ENCODE measurements at places on chromosomes 16 and 17.

- no peak for DNase-seq
Observed at GRCh38 chr16:17108596-17108995, 362.2 kb downstream of the XYLT1 start.

- DNase-seq: peak; percentile 60
Observed at GRCh38 chr17:20063665-20064648, 54.8 kb downstream of the SPECC1 start.

GRCh38 chr17:45580924-45581323 is 90.4 kb upstream of the PLEKHM1 start:
- DNase-seq: no peak

DNA sequence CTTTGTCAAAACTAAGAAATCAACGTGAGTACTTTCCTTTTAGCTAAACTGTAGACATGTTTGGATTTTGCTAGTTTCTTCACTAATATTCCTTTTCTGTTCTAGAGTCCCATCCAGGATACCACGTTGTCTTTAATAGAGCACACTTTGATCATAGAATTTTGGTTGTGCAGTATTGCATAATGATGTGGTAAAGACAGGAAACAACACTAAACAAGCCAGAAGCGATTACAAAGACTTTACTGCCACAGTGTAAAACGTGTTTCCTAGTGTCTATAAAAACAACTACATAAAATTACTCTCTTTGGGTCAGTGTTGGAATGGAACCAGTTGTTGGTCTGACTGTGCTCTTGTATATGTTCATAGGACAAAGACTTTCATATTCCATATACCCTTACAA is 19.3 kb downstream of the SHISA9 start:
- DNase-seq: no peak

GRCh38 chr16:81061307-81061640 is 15.8 kb downstream of the C16orf46 start:
- no peak for DNase-seq

GRCh38 chr16:67284699-67285646 is 5.6 kb downstream of the PLEKHG4 start:
- no peak for DNase-seq

GRCh38 chr17:21253646-21254441 is 634 bp upstream of the NATD1 start:
- no peak for DNase-seq

DNA sequence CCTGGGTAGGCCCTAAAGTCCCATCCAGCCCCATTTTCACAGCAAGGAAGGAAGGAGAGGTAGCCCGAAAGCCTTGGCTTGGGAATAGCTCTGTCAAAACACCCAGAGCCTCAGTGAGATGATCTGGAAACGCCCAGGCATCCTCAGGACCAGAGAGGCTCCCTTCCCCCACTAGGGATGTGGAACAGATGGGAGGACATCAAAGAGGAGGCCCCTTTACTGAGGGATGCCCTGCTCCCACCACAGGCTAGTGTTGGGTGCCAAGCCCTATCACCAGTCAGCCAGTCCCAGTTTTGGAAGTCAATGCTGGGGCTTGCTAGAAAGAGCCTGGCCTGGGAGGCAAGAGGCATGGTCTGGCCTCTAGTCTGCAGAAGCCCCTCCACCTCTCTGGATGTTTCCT is 4.7 kb downstream of the TPPP3 start:
- DNase-seq: no peak

- no peak for DNase-seq
Observed at GRCh38 chr16:58624209-58624608, 5.4 kb downstream of the CNOT1 start.

DNA sequence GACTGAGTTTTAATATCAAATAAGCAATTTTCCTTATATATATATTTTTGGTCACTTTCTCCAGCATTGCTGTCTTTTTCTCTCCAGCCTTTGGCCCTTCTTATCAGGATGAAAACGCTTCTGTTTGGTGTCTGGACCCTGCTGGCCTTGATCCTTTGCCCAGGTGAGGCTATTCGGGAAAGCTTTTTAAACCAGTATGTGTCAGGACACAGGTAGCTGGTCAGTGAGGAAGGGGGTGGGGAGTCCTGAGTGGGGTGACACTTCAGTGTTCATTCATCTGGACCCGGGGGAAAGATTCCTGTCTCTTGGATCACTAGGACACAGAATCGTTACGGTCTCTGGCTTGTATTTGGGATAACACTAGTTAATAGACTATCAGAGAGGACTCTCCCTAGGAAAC is 12.2 kb upstream of the SMARCD2 start:
- DNase-seq: no peak

DNA sequence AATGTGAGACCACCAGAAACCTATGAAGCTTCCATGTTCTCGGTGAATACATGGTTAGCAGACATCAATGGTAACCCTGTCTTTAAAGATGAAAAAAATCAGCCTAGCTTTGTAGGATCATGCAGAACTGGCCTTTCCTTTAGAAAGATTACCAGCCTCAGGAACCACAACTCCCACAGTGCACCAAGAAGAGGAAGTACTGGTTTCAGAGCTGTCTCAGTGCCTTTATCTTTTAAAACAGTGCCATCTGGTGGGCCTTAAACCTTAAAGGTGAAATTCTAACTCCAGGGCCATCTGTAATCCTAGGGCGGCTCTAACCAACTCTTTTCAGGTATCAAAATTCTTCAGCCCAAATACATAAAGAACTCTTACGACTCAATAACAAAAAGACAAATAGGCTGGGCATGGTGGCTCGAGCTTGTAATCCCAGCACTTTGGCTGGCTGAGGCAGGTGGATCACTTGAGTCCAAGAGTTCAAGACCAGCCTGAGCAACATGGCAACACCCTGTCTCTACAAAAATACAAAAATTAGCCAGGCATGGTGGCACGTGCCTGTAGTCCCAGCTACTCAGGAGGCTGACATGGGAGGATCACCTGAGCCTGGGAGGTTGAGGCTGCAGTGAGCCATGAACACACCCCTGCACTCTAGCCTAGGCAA is 5.4 kb downstream of the ATPAF2 start:
- DNase-seq: no peak

GRCh38 chr17:36089888-36090836 is at the start of gene CCL3:
TSS of gene CCL3 (minus strand) at chr17:36090143. CDS start at chr17:36090058, 85 bp downstream.
- DNase-seq: no peak

- no peak for DNase-seq
Observed at GRCh38 chr17:194828-195602, 13.6 kb upstream of the DOC2B start.

DNA sequence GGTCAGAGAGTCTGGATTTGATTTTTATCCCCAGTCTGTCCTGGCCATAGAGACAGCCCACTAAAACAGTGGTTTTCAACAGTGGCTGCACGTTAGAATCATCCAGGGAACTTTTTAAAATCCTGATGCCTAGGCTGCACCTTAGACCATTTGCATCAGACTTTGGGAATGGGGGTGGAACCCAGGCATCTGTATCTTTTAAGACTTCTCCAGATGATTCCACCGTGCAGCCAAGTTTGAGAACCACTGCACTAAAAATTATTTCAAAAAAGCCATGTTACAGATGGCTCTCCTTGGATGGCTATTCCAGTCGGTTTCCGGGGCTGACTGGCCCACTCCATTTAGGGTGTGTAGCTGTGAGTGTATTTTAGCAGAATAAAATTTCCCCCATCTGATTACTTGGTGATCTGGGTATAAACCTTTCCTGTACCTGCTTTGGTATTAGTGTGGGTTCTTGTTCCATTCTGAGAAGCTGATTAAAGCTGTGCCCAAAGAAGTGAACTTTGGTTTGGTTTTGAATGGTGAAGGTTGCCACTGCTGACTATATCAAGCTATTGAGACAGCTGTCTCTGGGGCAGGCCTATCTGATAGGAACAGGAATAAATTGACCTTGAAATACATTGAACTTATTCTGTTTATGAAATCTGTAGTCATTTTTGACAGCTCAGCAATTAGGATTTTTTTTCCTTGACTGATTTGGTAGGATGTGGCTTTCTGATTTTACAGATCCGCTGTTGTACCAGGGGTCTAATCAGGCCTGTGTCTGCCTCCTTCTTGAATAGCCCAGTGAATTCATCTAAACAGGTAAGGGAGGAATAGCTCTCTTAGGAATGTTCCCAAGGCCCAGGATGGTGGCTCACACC is 1.3 kb downstream of the ATP5MC1 start:
- DNase-seq: no peak

GRCh38 chr17:7190276-7190917 is 11.2 kb upstream of the ASGR1 start:
- no peak for DNase-seq

- DNase-seq: peak; percentile 89
Observed at GRCh38 chr17:4986951-4987766, at the start of gene CAMTA2. TSS of gene CAMTA2 (minus strand) at chr17:4987675. CDS start at chr17:4986222, 1,453 bp downstream.

- no peak for DNase-seq
Observed at GRCh38 chr17:21019976-21020586, 22.7 kb downstream of the USP22 start.

DNA sequence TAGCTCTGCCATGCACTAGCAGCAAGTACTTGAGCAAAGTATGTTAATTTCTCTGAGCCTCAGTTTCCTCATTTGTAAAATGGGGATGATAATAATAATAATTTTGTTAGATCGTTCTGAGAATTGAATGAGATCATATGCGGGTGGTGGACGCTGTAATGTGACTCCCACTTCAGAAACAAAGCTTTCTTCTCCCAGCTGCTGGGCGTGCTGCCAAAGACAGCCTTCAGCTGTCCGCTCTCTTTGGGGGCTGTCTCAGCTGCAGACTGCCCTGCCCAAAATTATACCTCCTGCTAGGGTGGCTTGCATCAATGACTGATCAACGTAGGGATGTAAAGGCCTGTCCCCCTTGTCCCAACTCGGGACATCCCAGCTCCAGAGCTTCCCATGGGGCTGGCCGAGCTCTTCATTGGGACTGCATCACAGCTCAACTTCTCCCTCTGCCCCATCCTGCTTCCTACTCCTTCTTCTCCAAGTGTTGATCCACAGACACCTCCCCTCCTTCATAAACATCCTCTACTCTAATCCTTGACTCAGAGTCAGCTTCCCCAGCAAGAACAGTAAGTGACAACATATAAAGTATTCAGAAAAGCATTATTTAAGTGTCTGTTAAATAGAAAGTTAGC is 30.7 kb upstream of the CDH5 start:
- peak; percentile 60 for DNase-seq

- DNase-seq: peak; percentile 41
Observed at GRCh38 chr17:83122834-83123233, 43.4 kb downstream of the METRNL start.

DNA sequence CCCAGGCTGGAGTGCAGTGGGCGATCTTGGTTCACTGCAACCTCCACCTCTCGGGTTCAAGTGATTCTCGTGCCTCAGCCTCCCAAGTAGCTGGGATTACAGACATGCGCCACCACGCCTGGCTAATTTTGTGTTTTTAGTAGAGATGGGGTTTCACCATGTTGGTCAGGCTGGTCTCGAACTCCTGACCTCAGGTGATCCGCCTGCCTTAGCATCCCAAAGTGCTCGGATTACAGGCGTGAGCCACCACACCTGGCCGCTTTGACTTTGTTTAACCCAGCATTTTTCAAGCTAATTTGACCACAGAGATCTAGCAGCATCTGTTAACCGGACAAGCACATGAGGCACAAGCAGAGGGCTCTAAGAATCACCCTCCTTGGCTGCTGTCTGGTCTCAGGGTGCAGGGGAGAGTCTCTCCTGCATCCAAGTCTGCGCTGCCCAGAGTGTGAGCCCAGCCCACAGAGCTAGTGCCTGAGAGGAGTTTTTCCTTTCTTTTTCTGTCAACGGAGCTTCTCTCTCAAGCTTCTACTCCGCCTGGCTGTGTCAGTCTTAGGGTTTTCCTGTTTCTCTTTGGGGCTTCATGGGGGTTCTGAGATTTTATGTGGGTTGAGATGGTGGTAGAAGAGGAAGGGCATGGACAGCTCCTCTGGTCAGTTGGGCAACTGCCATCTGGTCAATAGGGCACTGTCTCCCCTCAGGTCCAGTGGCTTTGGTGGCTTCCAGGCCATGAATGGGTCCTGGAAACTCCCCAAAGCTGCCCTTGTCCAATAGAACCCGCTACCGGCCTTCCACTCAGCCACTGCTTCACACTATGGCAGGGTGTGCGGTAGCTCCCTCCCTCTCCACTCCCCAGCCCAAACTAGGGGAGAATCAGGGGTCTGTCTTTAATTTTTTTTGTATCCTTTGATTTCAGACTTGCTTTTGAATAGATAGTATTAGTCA is 59.6 kb downstream of the TNFRSF13B start:
- no peak for DNase-seq

- DNase-seq: peak; percentile 69
Observed at GRCh38 chr16:84663433-84664101, 15.3 kb downstream of the KLHL36 start.

GRCh38 chr17:77365584-77366186 is 224.9 kb downstream of the SEC14L1 start:
- DNase-seq: peak; percentile 93

GRCh38 chr17:74748279-74748528 is 224 bp upstream of the NHERF1 start:
- no peak for DNase-seq

DNA sequence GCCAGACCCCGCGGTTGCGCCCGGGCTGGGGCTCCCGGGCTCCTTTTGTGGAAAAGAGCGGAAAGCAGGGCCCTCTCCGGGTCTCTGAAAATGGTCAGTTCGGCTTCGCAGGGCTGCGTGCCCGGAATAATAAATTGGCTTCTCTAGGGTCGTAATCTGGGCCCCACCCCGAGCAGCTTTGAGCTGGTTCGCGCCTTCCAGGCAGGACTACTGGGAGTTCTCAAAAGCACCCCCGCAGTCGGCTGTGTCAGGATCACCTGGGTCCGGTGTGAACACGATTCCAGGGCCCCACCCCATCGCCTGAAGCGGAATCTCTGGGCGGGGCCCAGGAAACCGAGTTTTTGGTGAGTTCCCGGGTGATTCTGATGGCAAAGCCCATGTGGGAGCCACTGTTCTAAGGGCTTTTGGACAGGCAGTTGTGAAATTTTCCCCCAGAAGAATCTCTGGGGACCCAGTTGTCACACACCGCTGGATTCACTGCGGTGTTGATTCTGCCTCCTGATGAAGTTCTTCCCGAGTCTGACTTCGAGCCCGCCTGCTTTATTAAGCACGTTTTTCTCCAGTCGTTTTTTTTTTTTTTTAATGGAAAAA is 77.0 kb downstream of the MRC2 start:
- peak; percentile 48 for DNase-seq

GRCh38 chr17:57143361-57143760 is 58.3 kb downstream of the AKAP1 start:
- DNase-seq: no peak
